ENCODE measurements at places on chromosomes 3 and 15.
A peak's percentile ranks its signal among the peaks of the same experiment; 100 is the strongest.

GRCh38 chr15:95498961-95499360, 831.5 kb upstream of the NR2F2 start:
- DNase-seq, result no peak

DNA sequence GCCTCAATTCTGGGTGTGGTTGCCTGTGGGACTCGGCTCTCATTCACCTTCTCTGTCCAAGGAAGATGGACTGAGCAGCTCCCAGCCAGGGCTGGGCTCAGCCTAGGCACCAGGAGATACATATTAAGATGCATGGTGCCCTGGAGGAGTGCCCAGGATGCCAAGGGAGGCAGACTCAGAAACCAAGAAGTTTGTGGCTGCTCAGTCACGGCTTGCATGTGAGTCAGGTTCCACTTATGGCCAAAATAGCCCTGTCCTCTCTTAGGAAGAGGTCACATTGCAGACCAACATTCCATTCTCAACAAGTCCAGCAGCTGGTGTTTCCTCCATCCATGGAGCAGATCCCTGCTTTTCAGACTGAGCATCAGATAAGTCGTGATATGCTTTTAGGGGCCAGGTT, 21.8 kb downstream of the CDCP1 start:
- DNase-seq, result no peak

DNA sequence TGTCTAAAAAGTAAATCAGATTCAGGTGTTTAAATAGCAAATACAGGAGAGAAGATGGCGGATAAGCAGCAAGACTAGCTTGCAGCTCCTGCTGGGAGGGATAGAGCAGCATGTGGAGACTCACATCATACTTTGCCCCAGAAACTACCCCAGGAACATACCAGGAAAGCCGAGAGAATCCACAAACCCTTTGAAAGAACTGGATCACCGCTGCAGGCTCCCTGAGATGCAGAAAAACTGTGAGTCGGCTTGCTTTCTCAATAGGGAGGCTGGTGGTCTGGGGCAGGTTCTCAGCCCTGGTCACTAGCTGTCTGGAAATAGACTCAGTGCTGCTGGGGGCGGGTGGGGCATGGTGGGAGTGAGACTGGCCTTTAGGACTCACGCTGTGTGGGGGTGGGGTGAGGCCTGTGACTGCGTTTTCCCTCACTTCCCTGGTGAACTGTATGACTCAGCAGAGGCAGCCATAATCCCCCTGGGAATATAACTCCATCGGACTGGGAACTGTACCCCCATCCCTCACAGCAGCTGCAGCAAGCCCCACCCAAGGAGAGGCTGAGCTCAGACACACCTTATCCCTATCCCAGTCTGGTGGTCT, 142.8 kb downstream of the CNTN6 start:
- no peak for DNase-seq

- DNase-seq, result no peak
Observed at GRCh38 chr3:72633534-72633933, 214.7 kb downstream of the SHQ1 start.

- DNase-seq, result no peak
Observed at GRCh38 chr3:132006605-132007204, 28.1 kb downstream of the CPNE4 start.

GRCh38 chr15:45594835-45595530, 7.8 kb downstream of the BLOC1S6 start:
- DNase-seq, result no peak

GRCh38 chr15:78301326-78301725, 1.9 kb upstream of the SKIC8 start:
- DNase-seq, result no peak

DNA sequence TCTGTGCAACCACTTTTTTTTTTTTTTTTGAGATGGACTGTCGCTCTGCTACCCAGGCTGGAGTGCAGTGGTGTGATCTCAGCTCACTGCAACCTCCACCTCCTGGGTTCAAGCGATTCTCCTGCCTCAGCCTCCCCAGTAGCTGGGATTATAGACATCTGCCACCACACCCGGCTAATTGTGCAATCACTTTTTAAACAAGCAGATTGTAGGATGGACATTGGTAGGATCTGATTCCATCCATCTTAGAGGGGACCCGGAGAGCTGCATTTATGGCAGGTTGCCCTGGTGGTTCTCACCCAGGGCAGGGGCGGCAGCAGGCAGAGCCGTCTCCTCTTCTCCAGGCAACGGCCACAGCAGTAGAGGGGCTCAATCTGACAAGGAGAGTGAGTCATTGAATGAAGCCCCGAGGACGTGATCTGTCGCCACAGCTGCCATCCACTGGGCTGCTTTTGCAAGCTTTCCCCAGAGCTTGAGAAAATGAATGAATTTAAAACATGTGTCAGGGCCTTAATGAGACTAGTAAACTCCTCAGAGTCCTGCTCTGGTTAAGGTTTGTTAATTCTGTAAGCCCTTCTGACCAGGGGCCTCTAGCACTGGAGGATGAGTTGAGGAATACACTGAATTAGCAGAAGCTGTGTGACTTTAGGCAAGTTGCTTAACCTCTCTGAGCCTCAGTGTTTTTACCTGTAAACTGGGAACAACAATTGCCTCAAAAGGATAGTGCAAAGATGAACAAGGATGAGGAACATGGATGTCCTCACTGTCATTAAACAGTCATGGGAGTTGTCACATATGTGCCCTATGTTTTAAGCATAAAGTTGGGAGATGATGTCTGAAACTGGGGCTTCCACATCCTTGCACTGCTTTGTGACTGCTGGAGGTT, 129.1 kb downstream of the ASB7 start:
- DNase-seq, result no peak

DNA sequence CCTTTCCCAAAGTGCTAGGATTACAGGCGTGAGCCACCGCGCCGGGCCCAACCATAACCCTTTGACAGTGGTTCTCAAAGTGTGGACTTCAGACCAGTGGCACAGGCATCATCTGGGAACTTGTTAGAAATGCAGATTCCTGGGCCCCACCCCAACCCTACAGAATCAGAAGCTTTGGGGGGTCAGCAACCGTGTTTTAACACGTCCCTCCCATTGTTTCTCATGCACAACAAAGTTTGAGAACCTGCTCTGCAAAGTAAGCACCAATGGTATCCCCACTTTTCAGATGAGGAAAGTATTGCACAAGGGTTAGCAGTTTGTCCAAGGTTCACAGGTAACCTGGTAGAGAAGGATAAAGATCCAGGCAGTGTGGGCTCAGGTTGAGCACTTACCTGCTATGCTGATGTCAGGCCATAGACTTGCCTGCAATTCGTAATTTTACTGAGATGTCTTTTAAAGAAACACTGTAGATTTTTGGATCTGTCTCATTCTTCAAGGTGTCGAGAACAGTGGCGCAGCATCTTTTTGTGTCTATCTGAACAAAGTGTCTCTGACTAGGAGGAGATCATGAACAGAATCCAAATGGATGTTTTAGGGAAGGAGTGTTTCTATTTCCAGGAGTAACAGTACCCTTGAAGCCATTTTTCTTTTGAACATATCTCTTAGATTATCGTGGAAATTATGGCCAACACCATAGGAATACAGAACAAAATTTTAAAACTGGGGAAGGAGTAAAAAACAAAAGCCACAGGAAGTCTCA, 2.5 kb downstream of the GXYLT2 start:
- DNase-seq, result no peak

DNA sequence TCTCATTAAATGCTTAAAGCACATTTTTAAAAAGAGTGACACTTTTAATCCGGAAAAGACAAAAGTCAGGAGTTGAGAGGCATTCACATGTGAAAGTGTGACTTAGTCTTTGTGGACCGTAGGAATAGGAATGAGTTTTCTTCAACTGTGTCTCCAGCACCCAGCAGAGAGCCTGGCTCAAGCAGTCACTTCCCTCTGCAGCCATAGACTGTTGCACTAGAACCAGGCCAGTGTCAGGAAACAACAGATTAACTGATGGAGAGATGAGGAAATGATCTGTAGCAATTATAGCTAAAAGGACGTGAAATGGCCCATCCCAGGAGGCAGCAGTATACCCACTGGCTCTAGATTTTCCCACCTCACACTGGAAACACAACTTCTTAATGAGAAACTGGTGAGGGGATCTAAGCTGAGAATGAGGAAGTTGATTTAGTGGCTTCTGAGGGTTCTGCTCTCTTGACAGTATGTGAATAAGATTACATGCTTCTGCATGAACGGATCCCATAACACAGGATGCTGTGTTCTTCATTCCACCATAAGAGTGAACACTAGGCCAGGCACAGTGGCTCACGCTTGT, 19.8 kb downstream of the CFAP92 start:
- no peak for DNase-seq

- no peak for DNase-seq
Observed at GRCh38 chr15:35545316-35545823, 595 bp downstream of the DPH6 start.

GRCh38 chr3:71325715-71326114, 257.8 kb downstream of the FOXP1 start:
- no peak for DNase-seq

GRCh38 chr15:55241186-55241585, 44.4 kb upstream of the RSL24D1 start:
- no peak for DNase-seq

DNA sequence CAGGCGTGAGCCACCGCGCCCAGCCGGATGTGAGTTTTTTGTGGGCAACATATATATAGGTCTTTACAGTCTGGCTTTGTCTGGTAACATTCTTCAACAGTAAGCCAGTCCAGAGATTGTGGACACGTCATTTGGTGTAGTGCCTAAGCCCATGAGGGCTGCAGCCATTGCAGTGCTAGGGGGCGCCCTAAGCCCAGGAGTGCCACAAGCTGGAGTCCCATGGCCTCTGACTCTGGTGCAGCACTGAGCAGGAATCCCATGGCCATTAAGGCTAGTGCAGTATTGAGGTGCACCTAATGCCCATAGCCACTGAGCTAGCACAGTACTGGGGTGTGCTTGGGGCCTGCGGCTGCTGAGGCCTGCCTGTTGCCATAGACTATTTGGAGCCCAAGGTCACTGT, 136.4 kb upstream of the NDN start:
- DNase-seq, result no peak

- no peak for DNase-seq
Observed at GRCh38 chr3:196596355-196596754, 27.9 kb downstream of the FBXO45 start.

- peak; percentile 2 for DNase-seq
Observed at GRCh38 chr3:119619094-119619493, 21.4 kb downstream of the PLA1A start.

GRCh38 chr3:18007980-18008379, 265.5 kb upstream of the TBC1D5 start:
- no peak for DNase-seq

DNA sequence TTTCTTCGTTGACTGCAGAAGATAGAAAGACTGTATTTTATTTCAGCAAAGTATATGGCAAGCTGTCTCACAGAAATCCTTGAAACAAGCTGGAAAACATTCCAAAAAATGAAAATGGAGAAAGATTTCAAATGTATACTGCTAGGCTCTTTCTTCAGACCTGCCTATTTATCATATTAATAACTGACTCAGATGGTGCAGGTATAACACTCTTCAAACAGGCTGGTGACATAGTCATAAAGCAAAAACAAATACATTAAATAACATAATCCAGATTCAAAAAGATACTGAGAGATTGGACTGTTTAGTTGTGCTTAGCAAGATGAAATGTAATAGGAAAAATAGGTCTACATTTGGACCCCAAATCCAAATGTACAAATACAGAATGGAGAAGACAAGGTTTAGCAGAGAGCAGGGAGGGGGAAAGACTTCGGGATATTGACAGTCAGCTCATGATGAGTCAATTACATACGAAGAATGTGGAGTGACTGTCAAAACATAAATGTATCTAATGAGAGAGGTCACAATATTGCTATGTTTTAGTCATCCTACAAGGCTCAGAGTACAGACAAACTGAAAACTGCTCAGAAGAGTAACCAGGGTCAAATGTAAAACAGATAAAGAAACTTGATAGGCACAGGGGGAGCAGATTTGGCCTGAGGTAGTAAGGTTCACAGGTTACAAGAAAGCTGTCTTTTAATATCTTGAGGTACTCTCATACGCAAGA, 88.7 kb downstream of the DMXL2 start:
- DNase-seq, result no peak

DNA sequence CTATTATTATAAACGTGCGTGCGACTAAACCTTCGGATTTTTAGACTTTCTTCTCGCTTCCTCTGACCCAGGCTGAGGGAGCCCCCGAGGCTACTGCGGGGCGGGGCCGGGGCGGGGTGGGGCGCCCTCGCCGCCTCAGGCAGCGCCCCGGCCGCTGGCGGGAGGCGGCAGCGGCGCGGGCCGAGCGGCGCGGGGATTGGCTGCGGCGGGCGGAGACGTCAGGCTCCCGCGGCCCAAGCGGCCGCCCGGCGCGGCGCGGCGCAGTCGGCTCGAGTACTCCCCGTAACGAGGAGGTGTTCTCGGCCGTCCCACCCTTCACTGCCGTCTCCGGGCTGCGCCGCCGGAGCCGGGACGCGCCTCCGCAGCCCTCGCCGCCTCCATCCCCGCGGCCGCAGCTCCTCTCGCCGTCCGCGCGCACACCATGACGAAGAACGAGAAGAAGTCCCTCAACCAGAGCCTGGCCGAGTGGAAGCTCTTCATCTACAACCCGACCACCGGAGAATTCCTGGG, at the start of gene ATP1B3:
Gene ATP1B3 (plus strand): TSS at position 263 of the 510 bp plus-strand sequence. CDS start 159 bp downstream, at position 422.
- no peak for DNase-seq

- no peak for DNase-seq
Observed at GRCh38 chr15:85754989-85755388, 39.7 kb downstream of the KLHL25 start.

DNA sequence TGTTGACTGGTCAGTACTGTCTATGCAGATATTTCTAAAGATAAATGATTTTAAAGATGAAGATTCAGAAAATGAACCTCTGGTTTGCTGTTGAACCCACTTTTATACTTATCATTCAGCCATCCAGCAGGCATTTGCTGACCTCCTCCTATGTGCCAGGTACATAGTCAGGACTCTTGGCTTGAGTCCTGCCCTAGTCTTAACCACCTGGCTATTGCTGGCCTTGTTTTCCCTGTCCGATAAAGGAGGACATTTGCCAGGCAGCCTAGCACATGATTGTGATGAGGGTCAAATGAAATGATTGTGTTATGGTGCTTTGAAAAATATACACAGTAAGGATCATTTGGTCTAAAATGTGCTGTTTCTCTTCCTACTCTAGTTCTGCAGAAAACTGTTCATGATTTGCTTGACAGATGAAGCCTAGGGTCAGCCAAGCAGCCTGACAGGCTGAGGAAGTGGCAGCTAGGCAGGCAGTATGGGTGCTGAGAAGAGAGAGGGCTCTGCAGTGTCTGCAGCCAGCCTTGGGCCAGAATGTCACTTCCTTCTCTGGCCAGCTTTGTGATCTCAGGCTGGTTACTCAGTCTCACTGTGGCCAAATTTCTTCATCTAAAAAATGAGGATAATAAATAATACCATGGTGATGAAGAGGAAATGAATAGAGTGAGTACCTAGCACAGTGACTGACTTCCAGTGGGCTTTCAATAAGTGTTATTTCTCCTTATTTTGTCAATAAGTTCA, 13.8 kb downstream of the EXOSC7 start:
- DNase-seq, result no peak

GRCh38 chr3:102151935-102152334, 282.9 kb upstream of the ZPLD1 start:
- DNase-seq, result no peak

- DNase-seq, result no peak
Observed at GRCh38 chr3:103083848-103084631, 649.2 kb downstream of the ZPLD1 start.

Data from NCI-H2029 treated with DMSO at 0.1 percent for 48 hours (cell line).